ENCODE measurements at places on chromosomes 16 and 17.

GRCh38 chr17:76017481-76018339 is 9.4 kb downstream of the EVPL start:
- no peak for DNase-seq

- peak; percentile 72 for DNase-seq
Measured at GRCh38 chr17:9958586-9959281, 53.7 kb upstream of the RCVRN start.

DNA sequence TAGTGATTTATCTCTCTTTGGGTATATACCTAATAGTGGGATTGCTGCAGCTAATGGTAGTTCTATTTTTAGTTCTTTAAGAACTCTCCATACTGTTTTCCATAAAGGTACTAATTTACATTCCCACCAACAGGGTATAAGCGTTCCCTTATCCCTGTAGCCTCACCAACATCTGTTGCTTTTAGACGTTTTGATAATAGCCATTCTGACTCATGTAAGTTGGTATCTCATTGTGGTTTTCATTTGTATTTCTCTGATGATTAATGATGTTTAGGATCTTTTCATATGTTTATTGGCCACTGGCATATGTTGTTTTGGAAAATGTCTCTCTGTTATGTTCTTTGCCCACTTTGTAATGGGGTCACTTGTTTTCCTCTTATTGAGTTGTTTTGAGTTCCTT is 88.5 kb upstream of the ZNF267 start:
- DNase-seq = no peak

DNA sequence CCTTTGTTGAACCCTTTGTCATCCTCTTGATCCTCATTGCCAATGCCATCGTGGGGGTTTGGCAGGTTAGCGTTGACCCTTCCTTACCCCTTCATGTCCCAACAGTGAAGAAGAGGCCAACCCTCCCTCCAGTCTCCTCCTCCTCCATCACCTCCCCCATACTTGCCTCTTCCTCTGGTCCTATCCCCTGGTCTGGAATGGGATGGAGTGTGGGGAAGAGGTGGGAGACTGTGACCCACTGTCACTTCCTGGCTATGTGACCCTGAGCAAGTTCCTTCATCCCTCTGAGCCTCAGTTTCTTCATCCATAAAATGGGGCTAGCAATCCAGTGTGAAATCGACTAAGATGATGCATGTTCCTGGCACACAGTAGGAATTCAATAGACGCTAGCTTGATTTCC is 2.7 kb downstream of the ATP2A1 start:
- DNase-seq = no peak

DNA sequence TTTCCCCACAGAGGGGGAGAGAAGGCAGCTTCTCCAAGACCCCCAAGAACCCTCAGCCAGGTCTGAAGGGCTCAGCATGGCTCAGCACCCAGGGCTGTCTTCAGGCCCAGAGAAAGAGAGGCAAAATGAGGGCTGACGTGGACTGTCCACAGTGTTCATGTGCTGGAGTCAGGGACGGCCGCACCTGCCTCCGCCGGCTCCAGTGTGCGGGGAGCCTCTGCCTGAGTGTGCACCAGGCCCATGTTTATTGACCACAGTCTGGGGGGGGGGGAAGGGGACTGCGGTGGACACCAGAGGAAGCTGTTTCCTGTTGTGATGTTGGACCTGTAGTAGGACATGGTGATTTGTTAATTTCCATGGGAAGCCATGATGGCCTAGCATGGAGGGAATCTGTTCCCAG is 6.9 kb downstream of the MRM1 start:
- DNase-seq = no peak

GRCh38 chr16:73692861-73693260 is 603.8 kb upstream of the PSMD7 start:
- DNase-seq = no peak

- no peak for DNase-seq
Measured at GRCh38 chr17:69716556-69716955, 302.1 kb downstream of the MAP2K6 start.

DNA sequence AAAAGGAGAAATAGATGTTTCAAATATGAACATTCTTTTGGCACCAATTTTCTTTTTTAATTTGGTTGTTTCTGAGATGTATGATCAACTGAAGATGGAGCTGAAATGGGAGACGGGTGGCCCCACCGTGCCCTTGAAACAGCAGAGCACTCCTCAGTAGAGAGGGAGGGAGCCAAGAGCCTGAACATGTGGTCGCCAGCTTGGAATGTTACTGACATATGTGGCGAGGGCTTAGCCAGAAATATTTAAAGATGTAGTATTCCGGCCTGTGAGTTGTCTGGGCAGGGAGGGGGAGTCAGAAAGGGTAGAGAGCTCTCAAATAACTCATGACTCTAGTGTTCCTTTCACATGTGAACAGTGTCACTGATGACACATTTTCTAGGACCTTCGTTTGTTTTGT is 13.3 kb upstream of the MRC2 start:
- DNase-seq = no peak

- peak; percentile 24 for DNase-seq
Measured at GRCh38 chr16:30875871-30876801, 17.7 kb downstream of the BCL7C start.

GRCh38 chr16:18827890-18828289 is 26.5 kb upstream of the ARL6IP1 start:
- no peak for DNase-seq

DNA sequence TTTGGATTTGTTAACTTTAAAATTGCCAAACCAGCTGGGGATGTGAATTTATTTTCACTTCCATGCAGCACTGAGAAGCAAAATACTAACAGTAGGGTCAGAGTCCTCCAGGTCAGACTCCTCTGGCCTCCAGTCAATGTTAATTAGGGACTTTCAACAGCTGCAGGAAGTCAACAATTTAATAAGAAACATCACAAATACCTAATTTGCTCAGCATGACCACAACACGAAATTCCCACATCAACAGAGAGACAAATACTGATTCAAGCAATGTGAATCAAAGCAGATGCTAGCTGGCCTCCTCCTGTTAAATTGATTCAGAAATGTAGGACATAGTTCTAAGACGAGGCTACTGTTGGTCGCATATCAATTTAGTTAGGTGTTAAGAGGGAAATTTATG is 111.7 kb downstream of the ABCA8 start:
- DNase-seq = no peak

DNA sequence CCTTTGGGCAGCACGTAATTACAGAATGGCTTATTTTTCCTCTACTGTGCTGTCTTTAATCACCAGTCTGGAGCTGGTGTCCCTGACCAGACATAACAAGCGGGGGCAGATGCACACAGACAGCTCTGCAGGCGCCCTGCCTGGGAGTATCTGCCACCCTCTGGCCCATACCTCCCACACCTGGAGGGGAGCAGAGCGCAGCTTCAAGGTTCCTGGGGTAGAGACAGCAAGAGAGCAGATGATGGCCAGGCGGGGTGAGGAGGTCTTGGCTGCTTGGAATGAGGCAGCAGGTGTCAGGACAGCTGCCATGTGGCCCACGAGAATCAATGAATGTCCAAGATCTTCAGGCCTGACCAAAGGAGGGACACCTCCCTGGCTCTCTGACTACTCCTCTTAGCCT is 23.8 kb downstream of the TMEM94 start:
- no peak for DNase-seq

- no peak for DNase-seq
Measured at GRCh38 chr17:41691031-41691777, 2.5 kb downstream of the EIF1 start.

- DNase-seq = no peak
Measured at GRCh38 chr16:73569266-73569980, 521.5 kb upstream of the ZFHX3 start.

DNA sequence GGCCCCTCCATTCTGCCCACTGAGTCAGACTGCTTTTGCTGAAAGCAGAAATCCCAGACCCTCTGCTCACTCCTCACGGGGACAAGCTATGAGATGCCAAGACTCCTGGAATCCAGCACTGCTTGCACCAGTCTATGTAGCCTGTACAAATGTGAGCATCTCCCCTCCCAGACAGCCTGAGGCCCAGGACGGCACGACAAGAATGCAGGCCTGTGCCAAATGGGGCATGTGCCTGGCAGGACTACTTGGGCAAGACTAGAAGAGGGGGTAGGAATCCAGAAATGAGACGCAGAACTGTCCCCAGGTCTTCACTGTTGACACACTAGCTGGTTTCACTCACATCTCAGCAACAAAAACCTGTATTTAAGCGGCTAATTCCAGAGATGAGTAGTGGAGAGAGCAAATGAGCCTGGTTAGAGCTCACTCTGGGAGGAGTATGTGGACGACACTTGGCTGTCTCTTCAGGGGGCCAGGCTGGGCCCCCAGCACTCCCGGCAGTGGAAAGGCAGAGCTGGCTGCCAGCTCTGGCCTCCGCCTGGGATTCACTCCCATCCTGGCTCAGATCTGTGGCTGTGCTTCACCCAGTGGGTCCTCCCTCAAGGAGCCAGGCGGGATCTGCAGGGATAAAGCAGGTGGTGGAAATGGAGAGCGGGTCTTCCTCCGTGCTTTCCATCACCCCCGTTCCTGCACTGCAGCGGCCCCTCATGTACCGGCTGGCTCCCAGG is 2.9 kb upstream of the MYO1C start:
- DNase-seq = no peak

Data from head of caudate nucleus (tissue), 42 donors.